Fibroblast of lung (primary cell): ENCODE measurements at places on chromosomes 11 and 22.

GRCh38 chr22:29345932-29346331 lies 30.4 kb upstream of the RASL10A start:
- no peak overlapping the region for H3K4me3 ChIP-seq
- peaks cover 28% of the 10 kb centered on the region for H3K36me3 ChIP-seq
- H3K4me1 ChIP-seq = peaks cover 3% of the 10 kb centered on the region
- H3K27me3 ChIP-seq = no peaks in the 10 kb centered on the region
- DNase-seq = no peak

DNA sequence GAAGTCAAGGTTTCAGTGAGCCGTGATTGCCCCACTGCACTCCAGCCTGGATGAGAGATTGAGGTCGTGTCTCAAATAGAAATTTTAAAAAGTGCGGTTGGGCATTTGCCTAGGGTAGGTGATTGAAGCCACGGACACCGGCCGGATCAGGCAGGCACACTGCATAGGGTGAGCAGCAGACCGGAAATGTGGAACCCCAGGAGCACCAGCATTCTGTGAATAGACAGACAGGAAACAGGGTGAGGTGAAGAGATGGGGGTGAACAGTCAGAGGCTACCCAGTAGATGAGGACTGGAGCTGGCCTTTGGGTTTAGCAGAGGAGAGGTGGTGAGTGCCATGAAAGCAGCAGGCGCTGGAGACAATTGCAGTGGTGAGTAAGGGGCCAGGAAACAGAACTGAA lies 43.5 kb downstream of the PPFIA1 start:
- no peak for DNase-seq

GRCh38 chr11:10450462-10451425 lies 4.3 kb upstream of the AMPD3 start:
- DNase-seq = peak; percentile 24
- peak overlapping the region; percentile 47 for H3K4me3 ChIP-seq
- no peaks in the 10 kb centered on the region for H3K36me3 ChIP-seq
- peaks cover 9% of the 10 kb centered on the region for H3K4me1 ChIP-seq
- H3K27ac ChIP-seq = no peak overlapping the region
- no peaks in the 10 kb centered on the region for H3K27me3 ChIP-seq

- H3K4me1 ChIP-seq = no peaks in the 10 kb centered on the region
- no peaks in the 10 kb centered on the region for H3K27me3 ChIP-seq
- DNase-seq = peak; percentile 68
- H3K4me3 ChIP-seq = no peak overlapping the region
- H3K36me3 ChIP-seq = no peaks in the 10 kb centered on the region
Observed at GRCh38 chr11:16154715-16155396, 201.5 kb downstream of the SOX6 start.

DNA sequence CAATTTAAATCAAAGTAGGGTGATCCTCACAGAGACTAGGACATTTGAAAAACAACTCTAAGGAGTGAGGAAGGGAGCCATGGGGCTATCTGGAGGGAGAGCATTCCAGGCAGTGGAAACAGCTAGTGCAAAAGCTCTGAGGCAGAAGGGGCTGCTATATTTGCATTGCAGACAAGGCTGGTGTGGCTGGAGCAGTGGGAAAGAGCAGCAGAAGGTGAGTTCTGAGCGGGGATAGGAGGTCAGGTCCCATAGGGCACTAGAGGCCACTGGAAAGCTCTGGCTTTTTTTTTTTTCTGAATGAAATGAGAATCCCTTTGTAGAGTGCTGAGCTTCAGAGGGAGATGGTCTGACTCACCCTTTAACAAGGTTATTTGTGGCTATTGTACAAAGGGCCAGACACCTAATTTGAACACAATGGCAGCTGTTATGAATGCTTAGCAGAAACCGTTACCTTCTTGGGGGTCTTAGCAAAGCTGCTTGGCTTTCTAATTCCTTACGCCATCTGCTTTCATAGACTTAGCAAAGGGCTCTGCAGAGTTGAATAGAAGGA lies 291.6 kb downstream of the BUD13 start:
- H3K36me3 ChIP-seq = no peaks in the 10 kb centered on the region
- H3K27me3 ChIP-seq = no peaks in the 10 kb centered on the region
- DNase-seq = no peak
- no peak overlapping the region for H3K27ac ChIP-seq
